ENCODE measurements at places on chromosomes 7 and 10. TPM values are rescaled to one million over a fixed set of nuclear protein-coding genes. Genes with fewer than 3 reads are reported as not detected.

SFRP4 gene
- not detected for total RNA-seq

PRPS1L1 gene
- total RNA-seq, result not detected

DNA sequence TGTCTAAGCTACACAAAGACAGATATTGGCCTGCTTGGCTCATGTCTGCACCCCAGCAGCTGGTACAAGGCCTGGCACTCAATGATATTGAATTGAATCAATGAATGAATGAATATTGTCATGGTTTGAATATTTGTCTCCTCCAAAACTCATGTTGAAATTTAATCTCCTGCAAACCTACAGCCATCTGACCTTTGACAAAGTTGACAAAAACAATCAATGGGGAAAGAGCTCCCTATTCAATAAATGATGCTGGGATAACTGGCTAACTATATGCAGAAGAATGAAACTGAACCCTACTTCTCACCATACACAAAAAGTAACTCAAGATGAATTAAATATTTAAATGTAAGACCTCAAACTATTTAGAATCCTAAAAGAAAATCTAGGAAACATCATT, 144.7 kb downstream of the CYP26A1 start:
- H3K4me1 ChIP-seq, result peaks cover 3% of the 10 kb centered on the region
- no peaks in the 10 kb centered on the region for H3K27me3 ChIP-seq

- peaks cover 48% of the 10 kb centered on the region for H3K27me3 ChIP-seq
- H3K4me1 ChIP-seq, result peaks cover 17% of the 10 kb centered on the region
- H3K4me3 ChIP-seq, result peak overlapping the region; percentile 58
- H3K36me3 ChIP-seq, result no peaks in the 10 kb centered on the region
Observed at GRCh38 chr10:100828738-100829096, 83.3 kb downstream of the PAX2 start.

DNA sequence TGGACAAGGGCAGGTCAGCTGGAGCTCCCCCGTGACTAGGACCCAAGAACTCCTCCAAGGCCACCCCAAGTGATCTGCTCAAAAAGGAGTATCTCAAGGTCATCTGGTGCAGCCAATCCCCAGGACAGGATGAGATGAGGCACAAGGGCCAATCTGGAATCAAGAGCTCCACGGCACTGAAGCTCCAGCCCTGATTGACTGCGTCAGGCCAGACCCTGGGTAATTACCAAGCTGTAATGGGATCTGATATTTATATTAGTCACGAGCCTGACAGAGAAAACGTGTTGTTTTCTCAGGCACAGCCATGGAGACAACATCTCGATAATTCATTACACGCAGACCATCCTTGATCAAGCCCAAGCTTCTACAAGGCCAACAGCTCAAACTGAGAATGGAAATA, 4.2 kb downstream of the KCNMA1 start:
- no peak for DNase-seq
- no peak overlapping the region for H3K4me3 ChIP-seq
- peaks cover 1% of the 10 kb centered on the region for H3K36me3 ChIP-seq
- H3K4me1 ChIP-seq, result peaks cover 5% of the 10 kb centered on the region
- H3K27ac ChIP-seq, result no peak overlapping the region

- peaks cover 25% of the 10 kb centered on the region for H3K27me3 ChIP-seq
- H3K4me3 ChIP-seq, result no peak overlapping the region
- DNase-seq, result no peak
- H3K36me3 ChIP-seq, result no peaks in the 10 kb centered on the region
- no peak overlapping the region for H3K27ac ChIP-seq
- no peaks in the 10 kb centered on the region for H3K4me1 ChIP-seq
Observed at GRCh38 chr10:130017631-130018022, 53.6 kb upstream of the EBF3 start.

- H3K27me3 ChIP-seq, result no peaks in the 10 kb centered on the region
- no peak for DNase-seq
- H3K4me1 ChIP-seq, result no peaks in the 10 kb centered on the region
- H3K36me3 ChIP-seq, result no peaks in the 10 kb centered on the region
Observed at GRCh38 chr7:130953196-130953595, 219.2 kb upstream of the KLF14 start.

GRCh38 chr7:3429981-3430380, 128.9 kb downstream of the SDK1 start:
- H3K4me3 ChIP-seq, result no peak overlapping the region
- no peak overlapping the region for H3K27ac ChIP-seq
- H3K4me1 ChIP-seq, result peaks cover 7% of the 10 kb centered on the region
- H3K27me3 ChIP-seq, result no peaks in the 10 kb centered on the region
- no peaks in the 10 kb centered on the region for H3K36me3 ChIP-seq

All from progenitor cell of endocrine pancreas (in vitro differentiated cells).